ENCODE measurements at places on chromosomes 7 and 10. TPM values are rescaled to one million over a fixed set of nuclear protein-coding genes. Genes with fewer than 3 reads are reported as not detected.

Gene ATXN7L1
- 31.6 TPM for total RNA-seq

DNA sequence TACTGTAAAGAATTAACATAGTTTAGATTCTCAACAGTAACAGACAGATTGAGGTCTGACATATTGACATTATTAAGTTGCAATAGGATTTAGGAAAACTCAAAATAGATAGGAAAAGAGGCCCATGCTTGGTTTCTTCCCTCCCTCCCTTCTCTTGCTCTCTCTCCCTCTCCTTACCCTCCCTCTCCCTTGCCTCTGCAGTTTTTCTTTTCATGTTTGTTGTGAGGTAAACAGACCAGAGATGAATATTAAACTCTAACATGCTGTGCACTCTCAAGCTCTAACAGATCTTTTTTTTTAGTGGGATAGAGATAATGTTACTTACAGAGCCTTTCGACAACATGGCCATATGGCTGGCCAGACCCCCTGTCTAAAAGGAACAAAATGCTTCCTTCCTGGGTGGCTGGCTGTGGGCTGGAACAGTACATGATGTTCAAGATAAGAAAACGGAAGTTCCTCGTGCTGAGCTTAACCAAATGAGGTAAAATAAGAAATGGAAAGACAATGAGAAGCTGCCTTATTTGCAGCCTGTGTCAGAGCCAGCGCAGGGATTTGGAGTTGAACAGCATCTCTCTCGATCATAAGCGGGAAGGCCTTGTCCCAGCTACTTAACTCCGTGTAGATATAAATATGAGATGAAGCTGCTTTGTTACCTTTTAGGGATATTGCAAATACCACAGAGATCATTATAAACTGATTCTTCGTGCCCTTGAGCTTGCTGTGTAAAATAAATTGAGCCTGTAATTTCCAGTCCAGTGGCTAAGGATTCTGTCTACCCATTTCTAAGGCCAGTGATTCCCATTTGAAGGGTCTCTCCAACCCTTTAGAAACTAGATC is 391.9 kb upstream of the NPVF start:
- peak; percentile 64 for DNase-seq

DNA sequence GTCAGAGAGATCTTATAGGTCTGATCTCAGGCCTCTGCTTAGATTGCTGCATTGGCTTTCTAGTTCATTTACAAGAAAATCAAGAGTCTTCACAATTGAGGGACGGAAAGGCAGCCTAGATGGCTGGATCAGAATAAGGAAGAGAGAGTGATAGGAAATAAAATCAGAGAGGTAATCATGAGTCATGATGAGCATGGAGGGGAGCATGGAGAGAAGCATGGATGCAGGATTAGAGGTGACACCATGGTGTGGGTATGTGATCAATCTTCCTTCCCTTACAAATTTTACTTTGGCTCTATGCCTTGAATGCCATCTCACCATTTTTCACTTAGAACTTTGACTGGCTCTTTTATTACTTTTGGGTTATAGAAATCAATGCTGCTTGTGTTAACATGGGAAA is 1.4 kb downstream of the BCCIP start:
- no peak for DNase-seq

Gene FAM237B
- total RNA-seq: not detected

- DNase-seq: no peak
These were observed 57.6 kb downstream of the SNX13 start for GRCh38 chr7:17882685-17883084.

DNA sequence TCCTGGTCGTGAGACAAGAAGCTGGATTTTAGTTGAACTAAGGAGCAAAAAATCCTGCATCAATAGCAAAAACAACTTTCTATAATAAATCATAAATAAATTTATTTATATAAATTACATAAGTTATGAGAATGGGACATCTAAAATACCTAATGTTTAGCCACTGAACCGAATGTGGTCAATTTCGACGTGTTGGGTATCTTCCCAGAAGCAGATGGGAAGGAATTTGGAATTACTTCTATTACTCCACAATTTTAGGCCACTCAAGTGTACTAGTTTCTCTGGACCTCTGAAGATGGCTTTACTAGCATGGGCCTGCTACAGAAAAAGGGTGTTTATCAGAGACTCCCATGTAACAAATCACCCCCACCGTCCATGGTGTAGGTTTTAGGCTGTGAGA is 172.0 kb downstream of the PRPF18 start:
- no peak for DNase-seq

Gene LIPM
- not detected for total RNA-seq

DNA sequence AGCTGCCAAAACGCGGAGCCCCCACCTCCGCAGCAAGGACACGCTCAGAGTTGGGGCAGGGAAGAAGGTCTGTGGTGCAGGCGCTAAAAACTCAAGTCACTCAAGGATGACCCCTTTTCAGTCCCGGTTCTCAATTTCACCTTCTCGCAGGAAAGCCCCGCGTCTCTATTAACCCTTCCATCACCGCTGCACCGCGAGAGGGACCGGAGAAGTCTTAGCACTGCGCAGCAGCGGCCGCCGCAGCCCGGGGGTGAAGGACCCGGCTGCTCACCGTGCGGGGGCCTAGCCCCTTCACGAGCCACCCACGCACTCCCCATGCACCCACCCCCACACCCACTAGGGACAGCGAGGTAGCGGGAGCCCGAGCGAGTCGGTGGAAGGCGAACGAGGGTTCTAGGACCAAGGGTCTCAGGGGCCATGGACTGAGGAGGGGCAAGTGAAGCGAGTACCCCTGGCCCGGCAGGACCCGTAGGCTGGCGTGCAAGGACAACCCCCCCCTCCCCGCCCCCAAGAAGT is 162.9 kb downstream of the SH3PXD2A start:
- no peak for DNase-seq

DNA sequence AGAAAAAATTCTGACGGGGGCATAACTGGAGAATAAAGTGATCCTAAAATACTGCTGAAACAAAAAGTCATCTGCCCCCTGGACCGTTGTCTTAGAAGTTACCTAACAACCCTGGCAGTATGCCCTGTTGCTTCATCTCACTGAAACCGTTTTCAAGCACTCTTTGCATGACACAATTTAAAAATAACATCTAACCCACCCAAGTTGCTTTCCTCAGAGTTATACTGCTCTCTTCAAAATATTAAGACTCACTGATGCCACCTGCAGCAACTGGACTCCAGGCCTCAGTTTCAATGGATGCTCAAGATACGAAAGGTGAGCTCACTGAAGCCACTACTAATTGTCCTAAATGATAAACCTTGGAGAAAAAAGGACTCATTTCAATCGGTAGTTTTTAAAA is 57.4 kb downstream of the CDK6 start:
- peak; percentile 62 for DNase-seq

DNA sequence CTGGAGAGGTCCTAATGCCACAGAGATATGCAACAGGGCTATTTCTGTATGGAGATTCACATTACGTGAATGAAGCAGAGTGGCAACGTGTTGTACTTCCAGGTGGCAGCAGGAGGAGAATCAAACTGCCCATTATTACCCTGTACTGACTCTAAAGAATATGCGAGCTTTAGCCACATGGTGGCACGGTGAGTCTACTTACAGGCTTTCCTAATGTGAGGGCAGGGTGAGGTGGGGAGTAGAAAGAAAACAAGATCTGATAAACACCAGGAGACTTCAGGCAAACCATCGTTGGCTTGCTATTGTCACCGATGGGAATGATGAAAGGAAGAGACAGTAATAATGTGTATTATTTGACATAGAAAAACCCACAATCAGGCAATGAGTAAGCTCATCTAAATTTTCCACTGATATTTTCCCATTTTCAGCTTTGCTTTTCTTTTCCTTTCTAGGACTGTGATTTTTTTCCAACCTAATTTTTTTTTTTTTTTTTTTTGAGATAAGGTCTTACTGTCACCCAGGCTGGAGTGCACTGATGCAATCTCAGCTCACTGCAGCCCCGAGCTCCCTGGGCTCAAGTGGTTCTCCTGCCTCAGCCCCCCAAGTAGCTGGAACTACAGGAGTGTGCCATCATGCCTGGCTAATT is 164.3 kb downstream of the BTAF1 start:
- peak; percentile 67 for DNase-seq

DNA sequence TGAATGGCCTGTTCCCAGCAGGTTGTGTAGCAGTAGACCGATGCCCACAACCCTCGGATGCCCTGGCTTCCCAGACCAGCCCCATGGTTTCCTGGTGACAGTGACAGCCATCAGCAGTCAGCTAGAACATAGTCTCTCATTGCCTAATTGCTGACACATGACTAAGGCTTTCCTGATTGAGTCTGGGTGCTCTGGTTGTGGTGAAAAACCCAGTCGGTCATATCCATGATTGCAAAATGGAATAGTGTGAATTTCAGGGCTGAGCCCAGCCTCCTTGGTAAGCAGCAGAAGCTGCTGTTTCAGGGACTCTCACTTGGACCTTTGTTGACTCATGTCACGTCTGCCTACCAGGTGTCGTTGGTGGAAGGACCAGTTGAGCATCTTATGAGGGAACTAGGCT is 36.6 kb downstream of the POR start:
- no peak for DNase-seq

GRCh38 chr10:7529638-7530037 is 118.8 kb upstream of the SFMBT2 start:
- no peak for DNase-seq

GRCh38 chr7:103867874-103868273 is 121.6 kb downstream of the RELN start:
- DNase-seq: no peak

All from ureter (tissue), 1 donor.